ENCODE measurements at places on chromosomes 6 and 20.

DNA sequence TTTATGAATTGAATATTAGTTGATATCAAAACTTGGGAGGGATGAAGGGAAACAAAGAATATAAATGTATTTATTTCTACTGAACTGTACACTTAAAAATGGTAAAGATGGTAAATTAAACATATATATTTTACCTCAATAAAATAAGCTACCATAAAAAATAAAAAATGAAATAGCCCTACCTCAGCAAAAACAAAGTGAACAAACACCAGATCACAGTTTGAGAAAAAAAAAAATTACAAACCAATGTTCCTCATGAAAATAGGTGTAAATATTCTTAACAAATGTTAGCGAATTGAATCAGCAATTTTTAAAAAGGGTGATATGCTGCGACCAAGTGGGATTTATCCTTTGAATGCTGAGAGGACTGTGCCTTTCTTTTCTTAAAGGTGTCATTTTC is 28.3 kb upstream of the ZNF184 start:
- no peak for DNase-seq

DNA sequence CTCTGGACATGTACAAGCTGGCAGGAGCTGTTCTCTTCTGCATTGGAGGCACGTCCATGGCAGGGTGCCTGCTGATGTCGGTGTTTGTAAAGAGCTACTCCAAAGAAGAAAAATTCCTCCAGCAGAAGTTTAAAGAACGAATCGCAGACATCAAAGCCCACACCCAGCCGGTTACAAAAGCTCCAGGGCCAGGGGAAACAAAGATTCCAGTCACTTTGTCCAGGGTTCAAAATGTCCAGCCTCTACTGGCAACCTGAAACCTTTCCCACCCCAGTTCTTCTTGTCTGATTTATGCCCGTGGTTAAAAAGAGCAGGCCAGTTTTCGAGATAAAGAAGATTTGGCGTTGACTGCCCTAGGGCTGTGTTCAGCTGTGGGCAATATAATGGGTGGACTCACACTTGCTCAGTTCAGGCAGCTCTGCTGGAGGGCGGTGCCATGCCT is 19.7 kb downstream of the NRSN1 start:
- no peak for DNase-seq

DNA sequence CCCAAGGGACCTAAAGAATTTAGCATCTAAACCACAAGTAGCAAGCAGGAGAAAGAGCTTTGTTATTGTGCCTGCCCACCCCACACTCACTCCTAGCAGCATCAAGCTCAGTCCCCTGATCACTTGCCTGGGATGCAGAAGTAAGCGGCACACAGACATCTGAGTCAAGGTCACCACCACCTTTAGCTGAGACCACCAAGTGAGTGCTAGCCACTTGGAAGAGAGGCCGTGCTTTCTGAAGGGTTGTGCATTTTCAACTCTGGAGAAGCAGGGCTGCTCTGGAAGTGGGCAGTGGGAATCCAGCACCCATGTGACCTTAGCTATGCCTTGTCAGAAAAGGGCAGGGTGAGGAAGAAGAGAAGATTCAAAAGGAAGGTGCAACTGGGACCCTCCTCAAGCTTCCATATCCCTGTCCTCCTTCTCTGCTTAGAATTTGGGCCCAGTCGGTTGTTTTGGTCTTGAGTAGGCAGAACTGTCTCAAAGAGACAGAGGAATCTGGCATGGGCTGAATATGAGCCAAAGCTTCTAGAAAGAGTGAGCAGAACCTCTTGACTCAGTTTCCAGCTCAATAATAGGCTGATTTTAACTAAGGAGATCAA is 6.2 kb downstream of the NR2E1 start:
- no peak for DNase-seq

GRCh38 chr20:44390280-44390679 is 34.8 kb downstream of the HNF4A start:
- DNase-seq: no peak

GRCh38 chr6:44122801-44123200 is 4.5 kb downstream of the MRPL14 start:
- DNase-seq: peak; percentile 42

DNA sequence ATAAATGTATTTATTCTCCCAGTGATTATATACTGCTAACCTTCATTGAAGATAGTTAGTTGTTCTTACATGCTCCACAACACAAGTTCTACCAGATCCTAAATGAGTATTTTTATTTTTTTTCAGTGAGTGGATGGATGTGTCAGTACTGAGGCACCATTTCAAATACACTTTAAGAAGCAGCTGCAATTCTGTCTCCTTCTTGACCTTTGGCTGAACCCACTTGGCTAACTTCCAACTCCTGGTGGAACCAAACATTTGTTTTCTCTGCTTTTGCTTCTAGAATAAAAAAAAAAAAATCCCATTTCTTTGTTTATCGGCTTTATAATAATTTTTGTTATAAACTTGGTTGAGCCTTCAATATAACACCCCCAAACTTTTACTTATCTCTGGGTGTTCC is 458.3 kb upstream of the MAP3K7 start:
- DNase-seq: peak; percentile 18

GRCh38 chr20:20195021-20195705 is 142.8 kb downstream of the CFAP61 start:
- no peak for DNase-seq

DNA sequence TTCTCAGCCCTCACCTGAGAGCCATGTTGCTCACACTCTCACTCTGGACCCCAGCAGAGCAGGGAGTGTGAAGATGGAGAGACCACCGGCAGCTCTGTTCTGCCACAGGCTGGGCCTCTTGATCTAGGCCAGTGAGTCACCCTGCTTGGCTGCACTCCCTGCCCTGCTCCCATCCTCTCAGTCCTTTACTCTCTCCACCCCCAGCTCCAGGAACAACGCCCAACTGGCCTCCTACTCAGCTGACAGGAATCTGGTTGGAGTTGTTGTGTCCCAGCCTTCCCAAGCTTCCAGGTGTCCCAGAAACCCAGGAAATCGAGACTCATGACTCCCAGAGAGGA is at the start of gene PSORS1C1:
Gene PSORS1C1 (plus strand): TSS at position 260 of the 338 bp plus-strand sequence. CDS start 14,833 bp downstream, outside the sequence.
- DNase-seq: peak; percentile 89

DNA sequence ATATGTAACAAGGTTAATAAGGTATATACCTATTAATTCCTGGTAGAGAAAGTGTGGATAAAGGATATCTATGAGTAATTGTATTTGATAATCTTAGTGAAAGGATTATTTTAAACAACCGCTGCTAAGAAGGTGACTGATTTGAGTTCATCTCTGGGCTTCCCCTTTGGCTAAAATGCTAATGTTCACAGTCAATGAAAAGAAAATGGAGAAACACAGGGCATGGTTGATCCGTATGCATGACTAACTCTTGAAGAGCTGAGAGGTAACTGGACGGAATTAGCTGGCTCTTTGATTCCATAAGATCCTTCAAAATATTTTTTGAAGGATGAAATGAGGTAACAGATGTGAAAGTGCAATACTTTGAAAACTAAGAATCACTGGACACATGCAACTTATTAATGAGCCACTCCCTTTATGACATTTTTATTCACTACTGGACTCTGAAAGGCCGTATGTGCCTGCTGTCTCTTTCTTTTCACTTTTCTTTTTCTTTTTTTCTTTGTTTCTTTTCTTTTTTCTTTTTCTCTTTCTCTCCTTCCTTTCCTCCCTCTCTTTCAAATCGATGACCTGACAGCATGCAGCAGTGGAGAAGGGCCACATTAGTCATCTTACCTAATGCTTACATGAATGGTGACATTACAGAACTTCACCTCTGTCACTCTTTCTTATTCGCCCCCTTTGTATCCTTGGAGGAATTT is 464.6 kb downstream of the CDKAL1 start:
- DNase-seq: no peak

DNA sequence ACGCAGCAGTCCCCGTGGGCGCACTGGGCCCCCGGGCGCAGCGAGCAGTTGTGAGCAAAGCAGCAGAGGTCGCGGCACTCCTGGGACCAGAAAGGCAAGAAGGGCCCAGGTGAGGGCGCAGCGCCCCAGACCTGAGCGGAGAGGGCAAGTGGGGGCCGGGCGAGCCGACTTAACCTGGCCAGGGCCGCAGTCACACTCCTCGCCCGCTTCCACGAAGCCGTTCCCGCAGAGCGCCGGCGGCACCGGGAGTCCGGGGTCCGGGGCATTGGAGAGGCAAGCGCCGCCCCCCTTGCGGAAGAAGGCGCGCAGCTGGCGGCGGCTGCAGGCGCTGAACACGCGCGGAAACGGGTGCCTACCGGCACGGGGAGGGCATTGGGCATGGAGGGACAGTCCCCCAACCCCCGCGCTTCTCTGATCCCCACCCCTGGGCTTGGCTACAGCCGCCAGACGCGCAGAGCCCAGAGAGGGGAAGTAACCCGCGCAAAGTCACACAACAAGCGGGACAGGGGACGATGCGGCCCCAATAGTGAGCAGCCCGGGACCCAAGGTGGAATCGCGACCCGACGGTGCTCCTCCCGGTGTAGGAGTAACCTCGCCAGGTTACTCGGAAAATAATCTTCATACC is 9.2 kb downstream of the ADAM33 start:
- no peak for DNase-seq

- DNase-seq: peak; percentile 53
Observed at GRCh38 chr6:11423072-11423471, 114.5 kb upstream of the TMEM170B start.

DNA sequence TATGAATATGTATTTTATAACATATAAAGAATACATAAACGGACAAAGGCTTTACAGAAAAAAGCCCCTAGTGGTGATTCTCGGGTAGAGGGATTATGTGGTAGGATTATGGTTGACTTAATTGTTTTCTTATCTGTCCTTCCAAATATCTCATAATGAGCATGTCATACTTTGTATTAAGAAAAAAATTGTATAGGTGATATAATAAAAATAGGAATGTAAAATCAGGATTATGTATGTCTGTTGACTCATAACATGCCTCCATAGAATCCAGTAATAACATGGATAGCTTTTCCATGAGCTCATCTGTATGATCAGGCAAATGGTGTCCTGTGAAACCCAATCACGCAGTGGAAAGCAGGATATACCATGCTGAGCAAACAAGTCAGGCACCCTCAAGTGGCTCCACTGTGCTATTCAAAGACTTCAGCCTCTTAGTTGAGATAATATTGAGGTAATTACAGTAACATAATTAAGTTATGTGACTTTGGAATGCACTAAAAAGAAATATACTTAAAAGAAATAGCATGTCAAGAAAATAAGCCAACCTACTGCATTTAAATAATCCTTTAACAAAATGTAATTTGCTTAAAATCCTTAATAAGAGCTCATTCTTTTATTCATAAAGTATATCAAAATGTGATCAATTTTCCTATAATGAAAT is 39.6 kb upstream of the PRELID3B start:
- DNase-seq: peak; percentile 56

GRCh38 chr6:114084327-114084890 is 113.5 kb upstream of the HDAC2 start:
- no peak for DNase-seq

DNA sequence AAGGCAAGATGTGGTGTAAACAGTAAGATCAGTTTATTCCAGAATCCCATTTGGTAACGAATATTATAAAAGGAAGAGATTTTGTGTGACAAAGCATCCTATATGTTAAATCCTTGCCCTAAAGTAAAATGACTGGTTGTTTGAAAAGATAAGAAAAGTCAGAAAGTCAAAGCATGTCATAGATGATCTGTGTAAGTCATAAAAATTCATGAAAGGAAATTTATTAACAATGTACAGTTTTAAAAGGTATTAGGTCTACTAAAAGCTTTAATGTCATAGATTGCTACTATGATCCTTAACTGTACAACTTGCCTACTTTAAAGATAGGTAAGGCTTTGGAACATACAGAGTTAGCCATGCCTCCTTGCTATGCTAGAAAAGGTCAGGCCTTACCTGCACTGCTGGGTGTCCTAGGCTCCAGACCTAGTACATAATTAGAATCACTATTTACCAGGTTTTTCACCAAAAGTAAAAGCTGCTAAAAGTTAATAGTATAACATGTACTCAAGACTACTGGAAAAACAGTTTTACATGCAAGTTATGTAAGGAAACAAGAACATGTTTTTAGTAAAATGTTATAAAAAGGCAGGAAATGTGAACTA is 1090.1 kb upstream of the ADGRB3 start:
- DNase-seq: no peak

DNA sequence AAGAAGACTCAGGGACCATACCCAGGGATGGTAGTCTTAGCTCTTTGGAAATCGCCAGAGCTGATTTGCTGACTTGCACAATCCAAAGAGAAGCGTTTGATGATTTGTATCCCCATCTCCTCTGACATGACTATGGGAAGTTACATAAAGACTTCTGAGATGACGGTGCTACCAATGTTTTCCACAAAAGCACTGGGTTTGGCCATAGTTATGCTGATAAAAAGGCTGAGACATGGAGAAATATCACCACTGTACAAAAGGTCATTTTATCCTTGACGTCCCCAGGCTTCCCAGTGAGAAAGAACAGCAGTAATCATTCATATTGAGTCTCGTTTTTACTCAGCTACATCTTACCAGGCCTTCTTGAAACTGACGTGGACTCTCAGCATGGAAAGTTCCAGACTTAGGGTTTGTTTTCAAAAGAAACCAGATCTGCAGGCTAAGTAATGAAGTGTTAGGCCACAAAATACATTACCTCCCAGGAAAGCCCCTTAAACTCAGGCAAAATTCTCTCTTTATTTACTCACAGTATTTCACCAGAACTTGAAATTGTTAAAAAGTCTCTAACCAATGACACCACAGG is 370.3 kb upstream of the JARID2 start:
- DNase-seq: peak; percentile 35

- DNase-seq: no peak
Observed at GRCh38 chr6:167470101-167470835, 145.4 kb downstream of the TTLL2 start.

DNA sequence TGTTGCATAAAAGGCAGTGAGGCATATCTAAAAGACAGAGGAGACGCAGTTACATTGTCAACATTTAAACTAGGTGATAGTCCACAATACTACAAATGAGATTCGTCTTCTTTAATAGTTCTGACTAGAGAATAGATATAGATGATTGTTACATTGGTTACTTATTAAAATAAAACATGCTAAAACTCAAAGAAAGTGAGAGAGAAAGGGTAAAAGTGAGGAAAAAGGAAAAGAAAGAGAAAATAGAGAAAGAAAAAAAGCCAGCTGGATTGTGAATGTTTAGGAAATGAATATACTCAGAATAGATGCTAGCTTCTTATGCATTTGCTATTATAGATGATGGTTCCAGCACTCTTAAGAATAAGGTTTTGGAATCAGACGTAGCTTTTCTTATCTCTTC is 27.7 kb upstream of the FAM162B start:
- no peak for DNase-seq

DNA sequence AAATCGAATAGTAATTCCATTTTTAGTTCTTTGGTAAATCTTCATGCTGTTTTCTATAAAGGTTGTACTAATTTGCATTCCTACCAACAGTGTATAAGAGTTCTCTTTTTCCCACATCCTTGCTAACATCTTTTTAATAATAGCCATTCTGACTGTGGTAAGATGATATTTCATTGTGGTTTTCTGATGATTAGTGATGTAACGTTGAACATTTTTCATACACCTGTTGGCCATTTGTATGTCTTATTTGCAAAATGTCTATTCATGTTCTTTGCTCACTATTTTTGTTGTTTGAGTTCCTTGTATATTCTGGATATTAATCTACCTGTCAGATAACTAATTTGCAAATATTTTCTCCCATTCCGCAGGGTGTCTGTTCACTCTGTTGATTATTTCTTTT is 64.5 kb downstream of the LIN28B start:
- DNase-seq: no peak

GRCh38 chr6:136014454-136015437 is 163.2 kb downstream of the PDE7B start:
- peak; percentile 100 for DNase-seq
